ENCODE measurements at places on chromosomes 3 and 15. TPM values are rescaled to one million over a fixed set of nuclear protein-coding genes. Genes with fewer than 3 reads are reported as not detected.

Gene RTP3
- not detected for total RNA-seq

DNA sequence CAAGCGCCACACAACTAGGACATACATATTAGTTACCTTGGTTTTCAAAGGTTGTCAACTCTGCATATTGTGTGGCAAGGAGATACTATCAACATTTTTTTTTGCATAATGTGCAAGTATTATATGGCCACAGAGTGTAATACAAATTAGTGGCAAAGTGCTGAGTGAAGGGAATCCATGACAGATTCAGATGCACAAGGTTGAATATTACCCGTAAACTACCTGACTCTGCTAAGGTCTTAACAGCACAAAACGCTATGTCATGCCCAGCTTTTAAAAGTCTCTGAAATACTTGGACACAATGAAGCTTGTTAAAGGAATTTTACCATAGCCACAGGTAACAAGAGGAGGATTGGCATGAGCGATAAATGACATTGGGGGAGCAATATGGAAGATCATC, 79.0 kb downstream of the SATB1 start:
- no peak for DNase-seq

DNA sequence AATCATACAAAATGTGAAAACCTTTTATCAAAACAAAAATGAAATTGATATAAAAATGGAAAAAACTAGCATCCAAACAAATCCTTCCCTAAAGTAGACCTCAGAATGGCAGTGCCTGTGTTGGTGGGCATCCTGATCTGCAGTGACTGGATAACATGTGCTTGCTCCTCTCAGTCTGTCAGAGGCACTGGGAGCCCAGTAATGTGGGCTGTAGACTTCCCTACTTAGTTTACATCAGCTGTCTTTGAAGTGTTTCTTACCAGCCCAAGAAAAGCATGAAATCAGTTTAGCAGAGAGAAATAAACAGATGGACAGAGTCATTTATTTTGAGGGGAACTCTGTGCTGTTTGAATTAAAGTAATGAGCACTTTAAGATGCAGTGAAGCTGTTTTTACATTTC, 37.8 kb upstream of the RORA start:
- DNase-seq, result no peak

DNA sequence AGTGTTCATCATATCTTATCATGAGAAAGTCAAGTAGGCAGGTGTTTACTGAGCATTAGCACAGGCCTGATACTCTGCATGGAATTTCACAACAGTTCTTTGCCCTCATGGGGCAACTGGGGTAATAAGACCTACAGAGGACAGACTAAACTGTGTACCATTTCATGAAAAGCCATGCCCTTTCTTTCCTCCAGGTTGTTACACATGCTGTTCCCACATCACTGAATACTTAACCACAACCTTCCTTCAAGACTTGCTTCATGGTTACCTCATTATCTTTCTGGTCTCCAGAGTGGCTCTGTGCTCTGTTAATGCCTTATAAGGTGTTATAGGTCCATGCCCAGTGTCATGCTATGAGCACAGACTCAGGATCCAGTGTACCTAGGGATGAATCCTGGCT, 28.2 kb upstream of the RSL24D1 start:
- no peak for DNase-seq

DNA sequence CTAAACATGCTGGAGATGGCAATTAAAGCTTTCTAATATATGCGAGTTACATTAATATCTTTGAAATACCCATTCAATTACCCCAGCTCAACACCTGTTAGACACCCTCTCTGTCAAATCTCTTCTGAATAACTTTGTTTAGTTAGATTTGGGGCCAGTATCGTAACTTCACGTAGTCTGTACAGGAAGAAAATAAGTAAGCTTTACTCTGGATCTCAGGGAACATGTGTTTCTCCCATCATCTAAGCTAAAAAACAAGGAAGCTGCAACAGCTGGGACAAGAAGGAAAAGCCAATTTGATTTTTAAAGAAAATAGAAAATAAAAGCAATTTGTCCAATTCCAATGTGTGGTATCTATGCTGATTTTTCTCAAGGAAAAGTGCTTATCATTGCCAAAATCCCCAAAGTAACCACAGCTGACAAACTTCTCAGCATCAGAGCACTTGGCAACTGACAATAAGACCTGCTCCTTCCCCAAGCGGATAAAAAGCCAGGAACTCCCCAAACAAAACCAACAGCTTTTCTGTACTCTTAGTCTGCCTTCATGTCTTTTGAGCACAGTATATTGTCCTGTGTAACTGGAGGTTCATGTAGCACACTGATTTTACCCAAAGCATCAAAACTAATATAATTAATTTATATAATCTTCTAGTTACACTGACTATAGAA, 279.1 kb downstream of the ZBTB20 start:
- DNase-seq, result no peak

GRCh38 chr3:195263193-195263924, 7.6 kb downstream of the XXYLT1 start:
- peak; percentile 30 for DNase-seq
